ENCODE measurements at places on chromosomes 6 and 20. TPM values are rescaled to one million over a fixed set of nuclear protein-coding genes. Genes with fewer than 3 reads are reported as not detected.

The ANKRD66 gene
- not detected for total RNA-seq

The MAS1 gene
- not detected for total RNA-seq

GRCh38 chr6:33672808-33673207 is 38.7 kb downstream of the UQCC2 start:
- no peak for DNase-seq

The TULP1 gene
- total RNA-seq = not detected

DNA sequence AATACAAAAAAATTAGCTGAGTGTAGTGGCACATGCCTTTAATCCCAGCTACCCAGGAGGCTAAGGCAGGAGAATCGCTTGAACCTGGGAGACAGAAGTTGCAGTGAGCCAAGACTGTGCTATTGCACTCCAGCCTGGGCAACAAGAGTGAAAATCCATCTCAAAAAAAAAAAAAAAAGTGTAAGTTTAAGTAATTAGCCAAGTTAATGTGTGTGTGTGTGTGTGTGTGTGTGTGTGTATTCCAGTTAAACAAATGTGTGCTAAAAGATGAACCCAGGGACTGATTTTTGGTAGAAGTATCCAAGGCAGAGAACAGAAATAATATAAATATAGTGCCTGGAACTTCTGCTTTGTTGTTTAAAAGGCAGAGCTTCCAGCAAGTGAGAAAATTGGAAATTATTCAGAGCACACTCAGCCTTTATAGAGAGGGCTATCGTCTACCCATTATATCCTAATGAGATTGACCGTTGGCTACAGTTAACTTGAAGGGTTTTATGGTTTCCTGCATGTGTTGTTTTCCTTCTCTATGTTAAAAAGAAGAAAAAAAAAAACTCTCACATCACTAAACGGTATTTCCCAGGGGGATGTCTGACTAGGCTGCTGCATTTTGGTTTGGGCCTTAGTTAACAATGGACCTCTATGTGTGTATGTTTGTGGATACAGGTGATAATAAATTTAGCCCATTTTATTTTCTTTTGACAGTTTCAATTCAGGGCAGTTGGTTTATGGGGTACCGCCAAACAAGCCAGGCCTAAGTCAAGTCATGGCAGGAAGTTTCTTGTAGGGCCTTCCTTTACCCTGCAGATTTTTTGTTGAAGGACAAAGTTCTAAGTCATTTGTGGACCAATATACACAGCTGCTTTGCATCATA is 9.8 kb downstream of the SOX4 start:
- DNase-seq = no peak

The TRIM31 gene
- not detected for total RNA-seq

DNA sequence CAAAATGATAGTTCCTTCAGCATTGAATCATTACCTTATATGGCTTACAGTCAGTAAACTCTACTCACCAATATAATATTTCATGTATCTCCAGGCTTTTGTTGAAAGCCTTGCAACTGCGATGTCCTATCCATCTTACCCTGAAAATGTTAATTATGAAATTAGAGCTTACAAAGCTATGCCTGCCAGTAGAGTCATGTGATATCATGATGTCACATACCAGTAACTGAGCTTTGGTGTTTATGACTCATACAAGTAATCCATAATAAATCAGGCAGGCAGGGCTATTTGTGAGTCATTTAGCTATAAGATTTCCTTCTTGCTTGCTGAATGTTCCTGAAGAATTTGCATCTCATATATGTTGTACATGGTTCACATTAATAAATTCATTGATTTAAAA is 44.9 kb upstream of the FAM83B start:
- no peak for DNase-seq

DNA sequence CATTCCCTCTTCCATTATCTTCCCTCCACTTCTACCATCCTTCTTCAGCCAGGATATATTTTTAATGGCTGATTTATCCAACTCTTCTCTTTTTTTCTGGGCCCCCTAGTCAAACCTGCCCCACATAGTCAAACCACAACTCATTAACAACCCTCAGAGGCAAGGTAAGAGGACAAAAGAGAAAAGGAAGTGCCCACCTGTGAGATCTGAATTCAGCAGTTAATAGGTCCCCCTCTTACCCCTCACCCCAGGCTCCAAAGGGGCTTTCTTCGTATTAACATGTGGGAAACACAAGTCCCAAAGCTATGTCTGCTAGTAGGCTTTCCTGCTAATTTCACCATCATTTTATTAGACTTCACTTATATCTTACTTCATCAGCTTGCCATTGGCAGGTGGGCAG is 44.1 kb upstream of the TSPYL1 start:
- DNase-seq = no peak

The ALDH5A1 gene
- total RNA-seq = 20.7 TPM

- DNase-seq = peak; percentile 47
Observed at GRCh38 chr6:5214570-5215052, 46.1 kb downstream of the LYRM4 start.

DNA sequence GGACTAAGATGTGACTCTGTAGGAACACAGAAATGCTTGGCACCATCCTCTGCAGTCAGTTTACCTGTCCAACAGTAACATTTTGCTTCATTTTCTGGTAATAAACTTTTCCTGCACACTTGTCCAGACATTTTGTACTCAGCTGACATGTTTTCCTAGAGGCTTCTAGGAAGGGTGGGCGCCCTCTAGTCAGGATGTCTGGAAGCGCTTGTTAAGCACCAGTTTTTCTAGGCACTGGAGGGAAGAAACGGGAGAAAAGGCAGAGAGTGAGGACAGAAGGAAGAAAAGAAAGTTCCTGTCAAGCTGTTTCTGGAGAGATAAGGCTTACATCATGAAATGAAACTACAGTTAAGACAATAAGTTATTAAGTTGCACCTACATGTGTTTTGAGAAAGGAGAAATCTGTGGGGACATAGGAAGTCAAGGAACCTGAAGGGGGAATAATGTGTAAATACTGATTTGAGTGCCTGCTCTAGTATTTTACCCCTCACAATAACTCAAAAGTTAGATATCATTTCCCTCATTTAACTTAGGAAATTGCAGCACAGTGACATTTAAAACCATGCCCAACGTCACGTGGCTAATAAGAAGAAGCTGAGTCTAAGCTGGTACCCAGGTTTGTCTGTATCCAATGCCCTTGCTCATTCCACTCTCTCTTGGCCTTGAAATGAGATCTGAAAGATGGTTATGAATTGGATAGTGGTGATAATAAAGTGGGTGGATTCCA is 42.7 kb upstream of the TNFRSF21 start:
- no peak for DNase-seq

The ZBTB46 gene
- total RNA-seq = 0.38 TPM

The CCDC170 gene
- total RNA-seq = not detected

The SLC2A10 gene
- not detected for total RNA-seq

- peak; percentile 14 for DNase-seq
Observed at GRCh38 chr20:46872328-46873211, 22.1 kb upstream of the EYA2 start.

DNA sequence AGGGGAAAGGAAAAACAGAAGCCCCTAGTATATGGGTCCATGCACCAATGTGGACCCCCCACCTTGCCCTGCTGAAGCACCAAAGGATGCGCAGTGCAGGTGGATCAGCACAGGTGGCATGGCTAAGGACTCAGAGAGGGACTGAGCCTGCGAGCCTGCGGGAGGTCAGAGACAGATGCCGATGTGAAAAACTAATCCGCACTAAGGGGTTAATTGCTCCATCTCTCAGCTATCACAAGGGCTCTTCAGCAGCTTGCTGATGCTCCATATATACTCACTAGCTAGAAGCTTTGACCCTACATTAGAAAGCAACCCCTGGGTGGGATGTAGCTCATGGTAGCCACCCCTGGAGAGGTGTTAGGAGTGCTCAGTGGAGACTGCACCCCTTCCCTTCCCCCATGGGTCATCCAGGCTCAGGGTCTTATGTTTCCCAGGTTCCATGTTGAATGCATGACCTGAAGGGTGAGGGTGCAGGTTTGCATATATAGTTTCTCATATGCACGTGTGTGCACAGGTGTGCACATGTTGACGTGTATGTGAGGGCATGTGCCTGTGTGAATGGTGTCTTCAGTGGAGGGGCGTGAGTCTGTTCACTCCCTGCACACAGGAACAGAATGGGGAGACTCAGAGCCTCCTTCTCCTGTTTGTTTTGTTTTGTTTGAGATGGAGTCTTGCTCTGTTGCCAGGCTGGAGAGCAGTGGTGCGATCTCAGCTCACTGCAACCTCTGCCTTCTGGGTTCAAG is 13.4 kb upstream of the IP6K3 start:
- DNase-seq = no peak

The BTBD3 gene
- total RNA-seq = 4.9 TPM

DNA sequence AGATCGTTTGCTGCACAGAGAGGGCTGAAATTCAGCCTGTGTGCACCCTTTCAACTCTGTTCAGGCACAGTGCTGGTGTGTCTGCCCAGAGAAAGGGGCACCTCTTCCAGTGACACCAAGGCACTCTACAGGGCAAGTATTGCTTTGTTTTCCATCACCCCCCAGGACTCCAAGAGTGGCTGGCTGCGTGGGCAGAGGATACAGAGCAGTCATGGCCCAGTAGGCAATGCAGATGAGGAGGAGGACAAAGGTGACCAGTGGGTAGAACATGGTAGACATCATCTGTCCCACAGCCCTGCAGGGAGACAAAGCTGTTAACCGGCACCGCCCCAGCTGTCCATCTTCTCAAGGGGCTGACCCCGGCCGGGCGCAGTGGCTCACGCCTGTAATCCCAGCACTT is 6.7 kb upstream of the NEU1 start:
- DNase-seq = no peak

DNA sequence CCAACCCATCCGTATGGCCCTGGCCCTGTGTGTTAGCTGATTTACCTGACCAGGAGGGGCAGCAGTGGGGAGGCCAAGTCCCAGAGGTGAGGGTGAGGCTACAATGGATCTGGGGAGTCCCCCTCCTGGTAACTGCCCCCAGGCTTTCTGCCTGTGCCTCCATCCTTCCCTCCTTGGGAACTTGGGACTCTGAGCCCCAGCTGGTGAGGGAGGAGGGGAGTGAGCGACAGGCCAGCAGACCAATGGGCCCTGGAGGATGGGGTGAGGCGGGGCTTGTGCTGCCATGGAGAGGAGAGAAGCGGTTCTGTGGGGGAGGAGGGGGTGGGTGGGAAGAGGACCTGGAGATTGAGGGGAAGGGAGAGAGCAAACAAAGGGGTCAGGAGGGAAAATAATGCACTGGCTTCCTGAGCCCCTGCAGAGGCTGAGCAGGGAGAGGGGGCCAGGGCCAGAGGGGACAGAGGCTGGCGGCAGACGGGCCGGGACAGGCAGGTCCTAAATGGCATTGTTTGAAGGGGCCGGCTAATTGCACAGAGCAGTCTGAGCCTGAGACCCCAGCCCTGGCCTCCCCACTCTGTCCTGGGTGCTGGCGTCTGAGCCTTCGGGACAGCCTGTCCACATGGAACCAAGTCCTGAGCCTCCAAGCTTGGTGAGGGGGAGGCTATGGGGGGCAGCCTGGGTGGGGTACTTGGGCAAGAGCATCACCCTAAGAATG is 17.5 kb downstream of the DNMT3B start:
- DNase-seq = no peak

DNA sequence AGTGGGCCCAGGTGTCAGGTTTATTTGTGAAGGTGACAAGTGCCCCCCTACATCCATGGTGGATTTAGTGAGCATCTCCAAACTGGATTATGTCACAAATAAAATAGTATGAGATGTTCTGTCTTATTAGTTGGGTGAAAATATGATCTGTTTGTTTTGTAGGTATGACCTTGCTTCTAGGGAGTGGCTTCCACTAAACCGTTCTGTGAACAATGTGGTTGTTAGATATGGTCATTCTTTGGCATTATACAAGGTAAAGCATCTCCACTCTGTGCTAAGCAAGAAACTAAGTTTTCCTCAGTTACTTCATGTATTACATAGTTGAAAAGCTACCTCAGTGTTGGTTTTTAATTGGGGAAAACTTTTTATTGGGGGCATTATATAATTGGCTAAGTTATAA is 88.4 kb downstream of the ATRN start:
- DNase-seq = no peak

The SRMS gene
- total RNA-seq = not detected

DNA sequence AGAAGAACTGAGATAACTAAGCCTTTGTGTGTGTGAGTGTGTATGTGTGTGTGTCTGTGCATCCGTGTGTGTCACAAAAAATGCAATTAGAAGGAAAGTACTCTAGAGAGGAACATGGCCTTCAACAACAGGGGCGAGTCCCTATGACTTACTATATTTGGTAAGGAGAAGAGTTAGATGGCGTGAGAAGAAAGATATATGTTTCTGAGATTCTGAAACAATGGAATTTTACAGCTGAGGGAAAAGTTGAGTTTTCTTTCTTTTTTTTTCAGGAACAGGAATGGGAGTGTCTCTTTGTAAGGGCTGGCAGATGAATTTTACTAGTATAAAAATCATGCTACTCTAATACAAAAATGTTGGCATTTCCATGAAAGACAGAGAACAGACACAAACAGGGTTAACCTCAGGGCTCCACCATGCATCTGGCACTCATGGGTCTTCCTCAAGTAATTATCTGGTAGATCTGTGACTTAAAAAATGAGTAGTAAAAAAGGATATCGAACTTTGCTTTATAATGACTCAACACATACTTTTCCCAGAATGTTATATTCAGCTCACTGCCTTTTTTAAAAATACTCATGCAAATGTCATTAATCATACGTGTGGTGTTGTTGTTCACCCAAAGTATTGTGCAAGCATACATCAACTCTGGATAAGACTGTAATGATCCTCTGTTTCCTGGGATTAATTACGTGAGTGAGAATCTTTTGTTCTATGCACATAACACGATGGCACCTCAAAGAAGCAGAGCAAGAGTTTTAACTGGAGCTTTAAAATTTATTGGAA is 12.8 kb upstream of the SASH1 start:
- DNase-seq = no peak

GRCh38 chr6:81988871-81989270 is 236.4 kb upstream of the TENT5A start:
- DNase-seq = no peak

- peak; percentile 92 for DNase-seq
Observed at GRCh38 chr6:38057994-38058393, 238.5 kb downstream of the ZFAND3 start.

GRCh38 chr20:1555952-1556351 is 1.6 kb downstream of the SIRPD start:
- DNase-seq = no peak

DNA sequence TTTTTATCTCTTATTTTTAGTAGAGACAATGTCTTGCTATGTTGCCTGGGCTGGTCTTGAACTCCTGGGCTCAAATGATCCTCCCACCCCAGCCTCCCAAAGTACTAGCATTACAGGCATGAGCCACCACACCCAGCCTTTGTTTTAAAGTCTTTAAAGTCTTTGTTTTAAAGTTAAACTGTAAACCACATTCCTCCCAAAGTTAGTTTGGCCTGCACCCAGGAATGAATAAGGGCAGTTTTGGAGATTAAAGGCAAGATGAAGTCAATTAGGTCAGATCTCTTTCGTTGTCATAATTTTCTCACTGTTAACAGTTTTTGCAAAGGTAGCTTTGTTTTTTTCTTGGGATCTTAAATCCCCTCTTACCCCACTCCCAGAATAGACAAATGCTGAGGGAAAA is 63.8 kb downstream of the UBR2 start:
- no peak for DNase-seq

All from activated CD8-positive, alpha-beta T cell treated with anti-CD3 and anti-CD28 coated beads for 36 hours (primary cell).